A172 (cell line): ENCODE measurements at places on chromosomes 6 and 20. TPM values are rescaled to one million over a fixed set of nuclear protein-coding genes. Genes with fewer than 3 reads are reported as not detected.

- peak; percentile 25 for DNase-seq
Measured at GRCh38 chr6:122722746-122723145, 56.8 kb upstream of the FABP7 start.

DNA sequence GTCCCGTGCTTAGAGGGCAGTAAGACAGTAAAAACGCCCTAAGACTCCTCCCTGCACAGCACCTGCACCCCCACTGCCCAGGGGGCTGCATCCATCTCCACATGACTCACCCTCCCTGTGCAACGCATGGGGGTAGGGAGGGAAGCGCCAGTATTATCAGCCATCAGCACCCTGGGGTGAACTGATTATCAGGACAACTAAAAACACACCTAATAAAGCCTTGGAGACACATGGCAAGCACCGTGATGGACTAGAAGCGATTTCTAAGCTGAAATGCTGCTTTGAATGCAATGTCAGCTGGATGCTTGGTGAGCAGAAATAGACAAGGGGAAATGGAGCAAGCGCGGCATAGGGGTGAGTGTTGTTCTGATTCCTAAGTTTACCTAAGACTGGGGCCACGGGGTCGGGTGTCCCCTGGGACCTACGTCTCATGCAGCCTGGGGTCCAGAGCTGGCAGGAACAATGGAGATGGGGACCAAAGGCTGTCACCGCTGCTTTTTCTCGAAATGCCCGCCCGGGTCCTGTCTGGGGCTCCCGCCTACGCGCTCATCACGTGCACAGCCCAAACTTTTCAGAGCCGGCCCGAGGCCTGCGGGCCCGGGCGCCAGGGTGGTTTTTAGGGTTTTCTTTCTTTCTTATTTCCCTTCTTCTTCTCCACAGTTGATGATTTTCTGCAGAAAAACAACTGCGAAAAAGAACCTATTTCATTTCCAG lies 702 bp upstream of the TNFAIP3 start:
- DNase-seq, result peak; percentile 48

Gene CYP24A1
- 0.05 and 0.21 TPM in 2 replicates for total RNA-seq

Gene WFDC5
- not detected in 2 replicates for total RNA-seq

Gene MYH7B
- not detected in 2 replicates for total RNA-seq
